ENCODE measurements at places on chromosomes 7 and 10. TPM values are rescaled to one million over a fixed set of nuclear protein-coding genes. Genes with fewer than 3 reads are reported as not detected.

The TIMM23 gene
- total RNA-seq, result 80.9 TPM

The UCN3 gene
- total RNA-seq, result not detected

The PHF14 gene
- total RNA-seq, result 43.6 TPM

The C10orf67 gene
- not detected for total RNA-seq

The TNS3 gene
- 60.9 TPM for total RNA-seq

The COMMD3 gene
- total RNA-seq, result 56.1 TPM

The C10orf53 gene
- total RNA-seq, result not detected

The KLLN gene
- total RNA-seq, result 0.39 TPM

The GOLGA7B gene
- total RNA-seq, result 0.11 TPM

The TMEM196 gene
- 0.13 TPM for total RNA-seq

The SLC26A4 gene
- 2.4 TPM for total RNA-seq

The CELF2 gene
- total RNA-seq, result 32.3 TPM

The ASB15 gene
- total RNA-seq, result not detected

The CPXM2 gene
- total RNA-seq, result 52.1 TPM

The CYP2E1 gene
- total RNA-seq, result 1.6 TPM

The LDB1 gene
- 35.4 TPM for total RNA-seq

The SPDYE1 gene
- total RNA-seq, result not detected

The CC2D2B gene
- 0.13 TPM for total RNA-seq

The ANK3 gene
- 9.5 TPM for total RNA-seq

The MYOZ1 gene
- total RNA-seq, result 0.26 TPM

The GNAT3 gene
- total RNA-seq, result not detected

The FAM241B gene
- total RNA-seq, result 0.91 TPM

The CALCR gene
- not detected for total RNA-seq

The VENTX gene
- not detected for total RNA-seq

The HMX3 gene
- 0.11 TPM for total RNA-seq

The SLC13A1 gene
- not detected for total RNA-seq

The MACC1 gene
- 0.22 TPM for total RNA-seq

The FAM25C gene
- not detected for total RNA-seq

The ATP5MK gene
- 223 TPM for total RNA-seq

The FAM180A gene
- total RNA-seq, result 53.3 TPM

The PPP1R17 gene
- not detected for total RNA-seq

The SNCG gene
- 17.6 TPM for total RNA-seq

The GPAM gene
- 12.9 TPM for total RNA-seq

The ATG9B gene
- not detected for total RNA-seq

The ZSCAN25 gene
- 11.2 TPM for total RNA-seq

The BPGM gene
- 60.2 TPM for total RNA-seq

The ASAH2 gene
- total RNA-seq, result 0.97 TPM

The HOXA1 gene
- total RNA-seq, result 0.65 TPM

The UTF1 gene
- not detected for total RNA-seq

The MSS51 gene
- total RNA-seq, result 2.5 TPM

The MCM10 gene
- 4.1 TPM for total RNA-seq

The GDF2 gene
- not detected for total RNA-seq

Data from articular chondrocyte of knee joint (primary cell).